ENCODE measurements at places on chromosomes 16 and 17.

GRCh38 chr16:61926766-61927165 is 109.5 kb downstream of the CDH8 start:
- no peak for DNase-seq
- H3K4me3 ChIP-seq = no peak overlapping the region
- no peak overlapping the region for H3K27ac ChIP-seq
- H3K4me1 ChIP-seq = no peaks in the 10 kb centered on the region
- H3K36me3 ChIP-seq = no peaks in the 10 kb centered on the region
- no peaks in the 10 kb centered on the region for H3K27me3 ChIP-seq

DNA sequence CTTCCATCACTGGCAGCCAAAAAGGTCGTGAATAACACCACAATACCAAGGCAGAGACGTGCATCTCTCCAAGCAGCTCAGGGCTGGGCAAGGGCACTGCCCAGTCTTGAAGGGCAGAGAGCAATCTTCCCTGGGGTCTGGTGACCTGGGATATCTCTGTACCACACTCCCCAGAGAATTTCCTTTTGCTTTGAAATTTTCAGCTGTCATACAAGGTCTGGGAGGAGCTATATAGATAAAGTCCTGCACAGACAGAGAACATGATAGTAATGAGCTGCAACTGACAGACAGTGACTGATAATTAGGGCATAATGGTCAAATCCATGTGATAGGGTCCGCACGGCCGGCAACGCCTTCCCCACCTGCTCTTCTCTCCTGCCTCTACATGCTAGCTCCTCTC is 68.2 kb downstream of the DYNLRB2 start:
- peaks cover 39% of the 10 kb centered on the region for H3K4me1 ChIP-seq
- H3K36me3 ChIP-seq = peaks cover 29% of the 10 kb centered on the region
- no peak for DNase-seq
- H3K4me3 ChIP-seq = no peak overlapping the region

DNA sequence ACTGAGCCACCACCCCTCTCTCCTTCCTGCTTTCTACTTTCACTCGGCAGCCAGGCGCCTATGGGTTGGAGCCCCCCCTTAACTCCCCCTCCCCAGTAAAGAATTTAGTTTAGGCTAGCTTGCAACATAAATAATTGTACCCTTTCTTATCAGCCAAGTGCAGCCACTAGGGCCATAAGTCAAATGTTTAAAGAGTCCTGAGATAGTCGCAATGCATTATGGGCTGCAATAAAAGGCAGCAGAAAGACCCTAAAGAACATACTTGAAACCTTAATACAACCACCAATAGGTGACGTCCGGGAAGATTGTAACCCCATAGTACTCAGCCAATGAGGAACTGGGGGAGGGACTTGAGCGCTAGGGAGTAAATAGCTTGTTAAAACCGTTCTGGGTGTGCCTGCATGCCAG is 40.5 kb downstream of the C16orf82 start:
- H3K4me3 ChIP-seq = no peak overlapping the region
- no peak for DNase-seq
- H3K27ac ChIP-seq = no peak overlapping the region
- no peaks in the 10 kb centered on the region for H3K4me1 ChIP-seq
- no peaks in the 10 kb centered on the region for H3K36me3 ChIP-seq

- no peak overlapping the region for H3K4me3 ChIP-seq
- H3K27ac ChIP-seq = no peak overlapping the region
- no peak for DNase-seq
- H3K36me3 ChIP-seq = no peaks in the 10 kb centered on the region
- H3K27me3 ChIP-seq = no peaks in the 10 kb centered on the region
These were observed 26.0 kb downstream of the CACNG3 start for GRCh38 chr16:24282141-24282540.

- H3K4me1 ChIP-seq = peaks cover 20% of the 10 kb centered on the region
- H3K36me3 ChIP-seq = no peaks in the 10 kb centered on the region
- no peak overlapping the region for H3K4me3 ChIP-seq
These were observed 11.9 kb downstream of the CES3 start for GRCh38 chr16:66972983-66973382.

- no peak overlapping the region for H3K4me3 ChIP-seq
- H3K36me3 ChIP-seq = no peaks in the 10 kb centered on the region
- H3K4me1 ChIP-seq = peaks cover 37% of the 10 kb centered on the region
- no peak overlapping the region for H3K27ac ChIP-seq
- peaks cover 5% of the 10 kb centered on the region for H3K27me3 ChIP-seq
These were observed 5.3 kb downstream of the NTHL1 start for GRCh38 chr16:2042171-2042985.

- H3K4me1 ChIP-seq = peaks cover 7% of the 10 kb centered on the region
- DNase-seq = no peak
- no peak overlapping the region for H3K4me3 ChIP-seq
- H3K36me3 ChIP-seq = no peaks in the 10 kb centered on the region
These were observed 361.7 kb upstream of the TNRC6C start for GRCh38 chr17:77596491-77597417.

GRCh38 chr17:41518031-41518430 is 659 bp downstream of the KRT15 start:
- no peaks in the 10 kb centered on the region for H3K36me3 ChIP-seq
- peaks cover 1% of the 10 kb centered on the region for H3K27me3 ChIP-seq
- H3K27ac ChIP-seq = no peak overlapping the region

- DNase-seq = no peak
- no peak overlapping the region for H3K4me3 ChIP-seq
- no peaks in the 10 kb centered on the region for H3K36me3 ChIP-seq
- peaks cover 11% of the 10 kb centered on the region for H3K27me3 ChIP-seq
- H3K4me1 ChIP-seq = peaks cover 14% of the 10 kb centered on the region
These were observed 20.7 kb upstream of the PLCG2 start for GRCh38 chr16:81758376-81758775.

GRCh38 chr17:39281806-39282205 is 56.1 kb upstream of the STAC2 start:
- DNase-seq = peak; percentile 27
- peak overlapping the region; percentile 78 for H3K4me3 ChIP-seq
- peaks cover 2% of the 10 kb centered on the region for H3K27me3 ChIP-seq
- peaks cover 8% of the 10 kb centered on the region for H3K36me3 ChIP-seq
- peak overlapping the region; percentile 87 for H3K27ac ChIP-seq

DNA sequence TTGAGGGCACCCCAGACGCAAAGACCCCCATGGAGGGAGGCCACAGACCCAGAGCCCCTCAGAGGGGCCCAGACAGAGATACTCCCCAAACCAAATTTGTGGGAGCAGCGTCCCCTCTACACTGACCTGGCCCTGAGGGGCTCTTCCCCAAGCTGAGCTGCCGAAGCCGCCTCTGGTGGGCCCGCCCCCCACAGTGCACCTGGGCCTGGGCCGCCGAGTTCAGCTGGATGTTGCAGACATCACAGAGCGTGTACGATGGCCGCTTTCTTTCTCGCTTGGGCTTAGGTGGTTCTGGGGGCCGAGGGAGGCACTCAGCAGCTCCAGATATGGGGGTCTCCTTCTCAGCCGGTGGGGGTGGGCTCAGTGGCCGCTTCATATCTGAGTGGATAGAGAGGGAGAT is 12.3 kb upstream of the C17orf113 start:
- no peak for DNase-seq
- H3K4me3 ChIP-seq = no peak overlapping the region
- H3K4me1 ChIP-seq = no peaks in the 10 kb centered on the region
- H3K27me3 ChIP-seq = peaks cover 28% of the 10 kb centered on the region

All from HFFc6 (cell line).